WTC11 (cell line): ENCODE measurements at places on chromosomes 6 and 20.
A peak's percentile ranks its signal among the peaks of the same experiment; 100 is the strongest.

- no peak for DNase-seq
Measured at GRCh38 chr20:57103146-57103800, 163.2 kb downstream of the BMP7 start.

DNA sequence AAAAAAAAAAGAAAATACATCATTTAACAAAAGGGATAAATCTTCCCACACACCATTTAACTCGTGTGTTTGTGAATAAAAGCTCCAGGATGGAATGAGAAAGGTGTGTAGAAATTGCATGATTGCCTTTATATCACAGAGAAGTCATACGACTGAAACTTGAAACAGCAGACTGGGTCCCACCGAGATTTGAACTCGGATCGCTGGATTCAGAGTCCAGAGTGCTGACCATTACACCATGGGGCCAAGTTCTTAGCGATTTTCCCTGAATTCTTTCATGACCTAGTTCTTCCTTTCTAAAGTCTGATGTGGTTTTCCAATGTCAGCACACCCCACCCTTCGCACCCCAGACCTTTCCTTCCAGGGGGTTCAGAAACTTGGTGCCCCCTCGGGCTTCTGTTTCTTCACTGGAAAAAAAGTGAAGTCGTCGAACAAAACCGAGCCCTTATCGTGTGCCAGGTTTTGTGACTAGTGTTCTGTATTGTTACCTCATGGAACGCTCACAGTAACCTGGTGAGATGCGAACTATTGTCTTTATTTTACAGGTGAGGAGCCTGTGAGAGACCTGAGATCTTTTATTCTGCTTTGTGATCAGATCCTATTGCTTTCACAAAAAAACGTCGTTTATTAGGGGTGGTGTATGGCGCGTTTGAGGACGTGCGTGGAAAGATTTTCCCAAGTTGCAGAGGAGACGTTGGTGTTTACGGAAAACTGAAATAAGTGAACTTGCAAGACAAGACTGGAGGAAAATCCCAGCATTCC lies 120.8 kb downstream of the OR2B2 start:
- peak; percentile 71 for DNase-seq

DNA sequence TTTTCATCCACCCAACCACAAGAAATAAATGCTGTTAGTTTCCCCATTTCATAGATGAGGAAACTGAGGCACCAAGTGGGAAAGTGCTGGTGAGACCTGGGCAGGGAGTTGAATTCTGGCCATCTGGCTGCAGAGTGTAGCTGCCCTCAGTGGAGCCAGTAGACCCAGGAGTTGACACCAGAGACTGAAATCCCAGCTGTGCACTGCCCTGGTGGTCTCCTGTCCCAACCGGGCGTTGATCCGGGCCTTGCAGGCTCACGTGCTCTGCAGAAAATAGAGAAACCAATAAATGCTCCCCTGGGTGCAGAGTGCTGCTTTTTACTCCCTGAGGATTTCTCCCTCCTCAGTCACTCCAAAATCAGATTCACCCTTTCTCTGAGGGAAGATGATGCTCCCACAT lies 18.4 kb downstream of the HLA-F start:
- no peak for DNase-seq

- DNase-seq, result no peak
Measured at GRCh38 chr20:59728722-59729430, 124.5 kb downstream of the PHACTR3 start.

- DNase-seq, result no peak
Measured at GRCh38 chr20:16785226-16785625, 37.1 kb downstream of the OTOR start.

GRCh38 chr6:114998492-114998891 lies 655.7 kb upstream of the HS3ST5 start:
- no peak for DNase-seq
